ENCODE measurements at places on chromosomes 1 and 21. TPM values are rescaled to one million over a fixed set of nuclear protein-coding genes. Genes with fewer than 3 reads are reported as not detected.

The SYPL2 gene
- 0.74 TPM for total RNA-seq

The PRAMEF18 gene
- not detected for total RNA-seq

The TRMT1L gene
- 19.5 TPM for total RNA-seq

The BGLAP gene
- 0.67 TPM for total RNA-seq

The LCE6A gene
- not detected for total RNA-seq

The FBXO28 gene
- 36.6 TPM for total RNA-seq

The DEPDC1 gene
- 43.0 TPM for total RNA-seq

The C1orf94 gene
- not detected for total RNA-seq

The ZNF593OS gene
- not detected for total RNA-seq

The TEX38 gene
- not detected for total RNA-seq

The ZFP69B gene
- 11.6 TPM for total RNA-seq

The CD84 gene
- total RNA-seq: 0.26 TPM

The DNAJC28 gene
- 1.5 TPM for total RNA-seq

The ATP1A2 gene
- total RNA-seq: 0.15 TPM

The UCK2 gene
- 91.2 TPM for total RNA-seq

The SLFNL1 gene
- 0.10 TPM for total RNA-seq

The USH2A gene
- not detected for total RNA-seq

The PCBP3 gene
- not detected for total RNA-seq

The PADI1 gene
- 2.3 TPM for total RNA-seq

The SAMD13 gene
- total RNA-seq: 2.2 TPM

The HSPA13 gene
- 30.1 TPM for total RNA-seq

The THEMIS2 gene
- total RNA-seq: 4.2 TPM

The CD244 gene
- total RNA-seq: not detected

The KIAA0040 gene
- total RNA-seq: 0.31 TPM

The THEM5 gene
- total RNA-seq: not detected

The MPZ gene
- not detected for total RNA-seq

The PGLYRP3 gene
- not detected for total RNA-seq

The NCAM2 gene
- 2.2 TPM for total RNA-seq

The C1QTNF12 gene
- 41.4 TPM for total RNA-seq

The CTPS1 gene
- total RNA-seq: 166 TPM

The C1orf226 gene
- 38.4 TPM for total RNA-seq

The RNU1-4 gene
- total RNA-seq: 1,290 TPM

The RHBDL2 gene
- 7.1 TPM for total RNA-seq

The HHAT gene
- 2.3 TPM for total RNA-seq

The CELA3A gene
- total RNA-seq: 5.9 TPM
